NCI-H2171 (cell line): ENCODE measurements at places on chromosomes 6 and 20.

GRCh38 chr6:125142618-125143017 is 11.0 kb upstream of the TPD52L1 start:
- no peak for DNase-seq

GRCh38 chr6:38209371-38210260 is 390.1 kb downstream of the ZFAND3 start:
- DNase-seq = no peak

DNA sequence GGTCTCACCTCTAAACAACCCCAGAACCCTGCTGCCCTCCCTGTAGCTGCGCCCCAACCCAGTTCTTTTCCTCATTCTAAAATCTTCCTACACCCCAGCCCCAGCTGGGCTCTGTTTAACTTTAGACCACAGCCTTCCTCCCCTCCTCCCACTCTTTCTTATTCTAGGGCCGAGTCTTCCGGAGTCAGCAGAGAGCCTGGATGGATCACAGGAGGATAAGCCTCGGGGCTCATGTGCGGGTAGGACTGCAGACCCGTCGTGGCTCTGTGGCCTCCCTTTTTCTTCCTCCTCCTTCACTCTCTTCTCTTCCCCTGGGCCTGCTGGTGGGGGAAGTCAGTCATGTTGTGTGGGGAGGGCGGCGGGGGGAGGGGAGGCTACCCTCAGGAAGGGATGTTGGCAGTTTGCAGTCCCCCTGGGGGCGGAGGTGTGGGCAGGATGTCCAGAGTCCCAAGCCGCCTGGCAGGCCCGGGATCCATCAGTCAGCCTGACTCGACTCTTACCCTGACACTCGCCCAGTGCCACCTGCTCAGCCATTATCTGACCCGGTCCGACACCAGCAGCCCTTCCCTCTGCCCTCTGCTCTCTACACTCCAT is 8.1 kb downstream of the CAPN11 start:
- DNase-seq = no peak

DNA sequence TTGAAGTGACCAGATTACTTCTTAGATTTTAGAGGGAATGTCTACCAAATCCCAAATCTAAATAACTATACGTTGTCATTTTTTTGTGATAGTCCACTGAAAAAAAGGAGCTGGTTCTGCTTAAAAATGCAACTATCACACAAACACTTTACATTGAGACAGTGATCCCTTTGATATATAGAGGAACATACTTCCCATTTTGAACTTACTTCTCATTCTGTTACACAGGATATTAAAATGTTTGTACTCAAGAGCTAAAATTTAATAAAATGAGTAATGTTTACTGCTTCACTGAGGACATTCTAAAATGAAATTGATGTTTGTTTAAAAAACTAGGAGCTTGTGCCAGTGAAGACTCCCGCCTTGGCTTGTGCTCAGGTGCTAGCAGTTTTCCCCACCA is 174.1 kb downstream of the CARMIL1 start:
- no peak for DNase-seq

GRCh38 chr6:99120641-99121040 is 172.9 kb upstream of the FBXL4 start:
- no peak for DNase-seq

DNA sequence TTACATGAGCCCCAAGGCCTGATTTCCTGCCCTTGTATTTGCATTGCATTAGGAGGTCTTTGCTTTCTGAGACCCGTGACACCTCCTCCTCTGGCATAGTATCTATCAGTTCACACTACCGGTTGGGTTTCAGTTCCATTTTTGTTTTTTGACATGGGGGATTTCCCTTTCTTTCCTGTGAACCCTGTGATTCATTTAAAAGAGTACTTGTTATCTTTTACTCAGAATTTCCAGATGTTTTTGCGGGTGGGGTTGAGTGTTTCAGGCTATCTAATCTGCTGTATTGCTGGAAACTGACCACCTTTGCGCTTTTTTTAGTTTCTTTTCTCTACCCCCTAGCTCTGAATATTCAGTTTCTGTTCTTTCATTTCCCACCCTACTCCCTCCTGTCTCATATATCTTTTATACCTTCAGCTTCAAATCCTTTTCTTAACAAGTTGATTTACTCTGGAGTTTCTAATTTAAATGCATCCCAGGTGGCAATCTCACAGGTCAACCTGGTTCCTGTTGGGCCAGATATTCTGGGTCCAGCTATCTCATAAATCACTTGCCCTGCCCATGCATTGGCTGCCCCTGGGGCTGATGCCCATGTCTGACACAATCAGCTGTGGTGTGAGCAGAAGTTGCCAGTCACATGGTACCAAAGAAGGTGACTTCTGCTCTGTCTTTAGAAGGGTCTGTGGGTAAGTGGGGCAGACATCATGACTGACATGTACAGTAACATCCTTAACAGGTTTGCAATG is 14.3 kb upstream of the NCOA3 start:
- no peak for DNase-seq

- no peak for DNase-seq
These were observed 261.4 kb downstream of the ZFAND3 start for GRCh38 chr6:38080889-38081288.

GRCh38 chr6:13378669-13379590 is 50.6 kb upstream of the TBC1D7 start:
- peak; percentile 76 for DNase-seq

- DNase-seq = no peak
These were observed 400.9 kb downstream of the TAF4 start for GRCh38 chr20:61664556-61665320.

DNA sequence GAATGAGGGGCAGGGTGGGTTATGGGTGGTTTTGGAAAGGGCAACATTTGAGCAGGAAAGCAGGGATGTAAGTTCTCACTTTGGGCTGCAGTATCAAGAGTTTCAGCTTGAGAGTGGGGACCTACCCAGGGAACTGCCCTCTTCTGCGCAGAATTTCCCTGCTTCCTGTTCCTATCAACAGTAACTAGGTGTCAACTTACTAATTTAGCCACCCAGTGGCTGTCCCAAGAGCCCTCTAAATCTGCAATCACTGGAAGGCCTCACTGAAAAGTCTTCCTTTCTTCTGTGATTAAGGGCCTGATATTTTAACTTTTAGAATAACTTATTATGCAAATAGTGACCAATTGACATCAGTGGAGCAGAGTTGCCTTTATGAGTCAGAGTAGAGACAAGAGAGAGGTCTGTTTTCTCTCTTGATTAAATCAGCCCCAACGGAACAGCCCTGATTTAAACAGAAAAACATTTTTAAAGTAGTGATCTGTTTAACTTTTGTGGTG is 118.2 kb upstream of the RIPOR2 start:
- no peak for DNase-seq

DNA sequence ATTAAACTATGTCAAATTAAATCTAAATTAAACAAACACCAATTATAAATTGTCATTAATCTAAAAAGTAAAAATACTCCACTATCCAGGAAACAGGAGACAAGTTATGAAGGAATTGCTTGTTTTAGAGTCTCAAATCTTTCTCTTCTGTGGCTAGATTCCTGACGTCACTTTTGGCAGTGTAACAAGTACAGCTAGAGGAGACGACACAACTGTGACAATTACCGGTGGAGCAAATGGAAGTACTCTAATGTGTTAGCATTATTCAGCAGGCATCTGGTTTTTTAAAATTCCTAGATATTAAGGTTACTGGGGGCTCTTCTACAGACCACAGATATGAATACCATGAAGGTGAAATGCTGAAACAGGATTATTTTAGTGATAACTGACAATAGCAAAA is 1042.7 kb downstream of the EPHA7 start:
- no peak for DNase-seq
